ENCODE measurements at places on chromosomes 7 and 10.

- no peak for DNase-seq
Observed at GRCh38 chr10:123320091-123320490, 165.9 kb downstream of the BUB3 start.

DNA sequence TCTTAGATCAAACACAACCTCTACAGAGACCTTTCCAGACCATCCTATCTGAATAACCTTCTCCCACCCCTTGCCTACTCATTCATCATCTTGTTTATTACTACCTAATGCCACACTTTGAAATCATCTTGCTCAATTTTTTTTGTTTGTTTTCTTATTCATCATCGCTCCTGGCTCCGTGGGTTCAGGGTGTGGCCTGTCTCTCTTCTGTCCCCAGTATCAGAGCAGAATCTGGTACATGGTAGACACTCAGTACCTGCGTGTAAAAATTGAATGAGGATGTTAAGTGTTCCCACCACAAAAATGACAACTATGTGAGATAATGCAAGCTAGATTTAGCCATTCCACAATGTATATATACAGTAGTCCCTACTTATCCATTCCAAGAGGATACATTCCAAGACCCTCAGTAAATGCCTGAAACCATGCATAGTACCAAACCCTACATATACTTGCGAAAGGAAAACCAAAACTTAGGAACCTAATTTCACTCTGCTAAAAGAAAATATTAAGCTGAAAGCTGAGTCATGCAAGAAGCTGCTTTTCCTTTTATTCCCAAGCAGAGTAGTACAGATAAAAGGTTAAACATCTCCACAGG is 72.1 kb upstream of the SEC61G start:
- DNase-seq: no peak

DNA sequence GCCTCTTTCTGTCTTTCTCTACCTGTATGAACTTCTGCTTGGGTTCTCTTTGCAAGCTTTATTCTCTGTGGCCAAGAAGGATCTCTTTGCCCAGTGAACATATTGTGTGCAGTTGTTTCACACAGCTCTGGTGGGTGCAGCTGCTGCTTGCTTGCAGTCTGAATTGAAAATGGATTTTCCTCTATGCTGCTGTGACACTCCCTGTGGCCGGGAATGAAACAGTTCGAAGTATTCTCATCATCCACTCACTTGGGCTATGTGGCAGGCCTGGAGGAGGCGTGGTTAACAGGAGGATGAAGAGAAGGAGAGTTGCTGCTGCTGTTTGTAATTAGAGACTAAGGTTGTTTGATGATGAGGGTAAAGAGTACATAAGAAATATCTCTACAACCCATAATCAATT is 28.4 kb upstream of the ITGA8 start:
- DNase-seq: no peak

- DNase-seq: no peak
Observed at GRCh38 chr10:1190791-1191490, 134.8 kb downstream of the WDR37 start.

DNA sequence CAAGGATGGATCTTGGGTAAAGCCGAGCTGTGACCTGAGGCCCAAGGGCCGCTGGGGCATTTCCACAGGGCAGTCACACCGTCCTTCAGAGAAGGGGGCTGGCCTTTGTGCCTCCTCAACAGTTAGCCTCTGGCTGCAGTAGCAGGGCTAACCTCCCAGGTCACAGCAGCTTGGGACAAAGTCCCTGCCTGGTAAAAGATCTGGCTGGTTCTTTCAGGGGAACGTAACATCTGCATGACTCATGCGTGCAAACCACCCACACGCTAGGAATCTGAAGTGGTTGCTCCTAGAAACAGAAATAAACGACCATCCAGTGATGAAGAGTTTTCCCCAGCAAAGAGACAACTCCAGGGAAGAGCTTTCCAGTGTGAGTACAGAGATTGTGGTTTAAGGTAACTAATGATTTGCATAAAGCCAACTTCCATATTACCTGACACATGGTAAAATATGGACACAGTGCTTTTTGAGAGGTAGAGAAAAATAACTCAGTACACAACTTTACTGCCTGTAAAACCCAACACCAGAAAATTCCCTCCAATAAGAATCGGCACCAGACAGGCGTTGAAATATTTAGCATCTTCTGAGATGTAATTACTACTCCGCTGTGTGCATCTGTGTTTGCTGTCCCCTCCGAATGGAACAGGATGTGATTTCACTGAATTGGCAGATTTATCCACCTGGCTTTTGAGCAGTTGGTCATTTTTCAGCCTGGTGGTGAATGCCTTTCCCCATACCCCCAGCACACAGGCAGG is 84.9 kb upstream of the ADRB1 start:
- DNase-seq: no peak

DNA sequence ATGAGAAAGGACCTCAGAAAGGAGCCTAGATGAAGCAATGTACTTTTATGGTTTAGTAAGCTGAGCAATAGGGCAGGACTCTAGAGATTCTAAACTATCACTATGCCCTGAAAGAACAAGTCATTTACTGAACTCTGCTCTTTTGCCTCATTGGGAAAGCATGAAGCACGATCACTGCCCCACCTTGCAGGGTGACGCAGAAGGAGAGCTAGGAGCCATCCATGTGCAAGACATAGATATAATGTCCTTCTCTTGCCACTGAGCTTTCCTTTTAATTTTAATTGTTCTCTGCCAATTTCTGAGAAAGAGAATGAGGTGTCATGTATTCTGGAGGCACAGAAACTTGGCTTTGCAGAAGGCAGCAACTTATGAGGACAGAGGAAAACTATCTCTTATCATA is 108.3 kb downstream of the SORCS1 start:
- DNase-seq: no peak

- DNase-seq: no peak
Observed at GRCh38 chr7:99124236-99124635, 19.7 kb downstream of the SMURF1 start.

DNA sequence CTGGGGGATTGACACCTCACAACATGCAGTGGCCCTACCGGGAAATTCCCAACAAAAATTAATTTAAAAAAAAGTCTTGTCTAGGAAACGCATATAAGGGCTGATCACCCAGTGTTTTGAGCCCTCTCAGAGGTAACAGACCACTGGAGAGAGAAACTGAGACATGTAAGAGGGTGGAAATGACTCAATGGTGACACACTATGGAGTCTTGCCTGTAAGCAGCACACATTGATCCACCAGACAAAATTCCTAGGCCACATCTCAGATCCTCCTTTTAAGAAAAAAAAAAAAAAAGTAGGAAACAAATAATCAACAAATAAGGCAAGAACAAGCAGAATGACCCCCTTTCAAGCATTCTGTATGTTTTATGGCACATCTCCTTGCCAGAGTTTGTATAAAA is 296.2 kb downstream of the MAGI2 start:
- no peak for DNase-seq

- no peak for DNase-seq
Observed at GRCh38 chr7:105215182-105215581, 173.5 kb downstream of the SRPK2 start.

- DNase-seq: peak; percentile 21
Observed at GRCh38 chr7:97835296-97836138, 36.7 kb downstream of the ASNS start.

DNA sequence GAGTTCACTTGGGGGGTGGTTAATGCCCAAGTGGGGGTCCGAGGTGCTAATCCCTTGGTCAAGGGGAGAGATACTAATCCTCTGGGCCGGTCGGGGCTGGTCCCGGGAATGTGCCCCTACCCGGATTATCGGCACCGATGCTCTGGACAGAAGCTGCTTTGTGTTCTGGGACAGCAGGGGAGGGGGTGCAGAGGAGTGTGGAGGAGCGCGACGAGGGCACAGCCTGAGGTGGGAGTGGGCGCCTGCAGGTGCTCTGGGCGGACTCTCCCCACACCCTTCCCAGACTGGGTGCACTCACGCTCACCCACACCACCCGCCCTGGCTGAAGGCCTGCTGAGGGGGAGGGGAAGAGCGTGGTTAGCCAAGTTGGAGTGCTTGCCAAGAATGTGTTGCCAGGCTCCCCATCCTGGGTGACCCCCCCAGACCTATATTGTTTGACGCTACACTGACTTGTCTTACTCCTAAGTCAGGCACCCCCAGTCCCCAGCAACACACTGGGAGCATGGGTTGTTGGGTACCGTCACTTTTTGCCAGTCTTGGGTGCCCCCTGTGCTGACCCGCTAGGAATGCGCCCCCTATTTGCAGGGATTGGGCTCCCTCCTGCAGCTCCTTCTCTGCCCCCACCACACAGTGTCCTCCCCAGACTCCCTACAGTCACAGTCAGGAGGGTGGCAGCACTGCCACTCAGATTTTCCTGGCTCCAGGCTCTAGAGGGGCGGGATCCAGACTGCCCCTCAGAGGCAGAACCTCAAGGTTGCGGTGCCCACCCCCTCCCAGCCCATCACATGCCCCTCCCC is 1.2 kb downstream of the SLC4A2 start:
- DNase-seq: no peak

GRCh38 chr10:10804998-10805740 is 212.5 kb upstream of the CELF2 start:
- DNase-seq: no peak

- DNase-seq: no peak
Observed at GRCh38 chr10:100731407-100732240, 13.8 kb upstream of the PAX2 start.

DNA sequence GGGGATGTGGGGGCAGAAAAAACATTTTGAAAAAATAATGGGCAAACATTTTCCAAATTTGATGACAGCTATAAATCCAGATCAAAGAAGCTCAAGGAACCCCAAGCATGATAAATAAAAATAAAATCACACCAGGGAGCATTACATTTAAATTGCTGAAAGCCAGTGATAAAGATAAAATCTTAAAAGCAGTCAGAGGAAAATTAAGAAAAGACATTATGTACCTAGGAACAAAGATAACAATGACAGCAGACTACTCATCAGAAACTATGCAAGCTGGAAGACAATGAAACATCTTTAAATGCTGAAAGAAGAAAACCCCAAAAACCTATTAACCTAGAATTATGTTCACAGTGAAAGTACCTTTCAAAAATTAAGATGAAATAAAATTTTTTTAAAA is 23.3 kb downstream of the NEUROG3 start:
- no peak for DNase-seq

DNA sequence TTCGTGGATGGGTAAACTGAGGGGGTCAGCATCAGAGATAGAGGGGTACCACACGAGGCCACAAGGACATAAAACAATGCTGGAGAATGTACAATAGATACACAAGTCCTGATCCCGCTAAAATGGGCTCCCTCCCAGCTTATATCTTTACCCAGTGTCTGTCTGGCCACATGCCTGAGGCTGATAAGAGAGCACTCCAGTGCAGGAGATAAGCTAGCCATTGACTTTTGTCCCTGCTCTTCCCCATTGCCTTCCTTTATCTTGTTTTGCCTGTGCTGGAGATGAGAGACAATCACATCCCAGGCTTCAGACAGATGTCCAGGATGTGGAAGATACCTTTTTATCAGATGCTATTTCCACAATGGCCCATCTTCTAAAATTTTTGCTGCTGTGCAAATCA is 6.0 kb downstream of the GAD2 start:
- DNase-seq: no peak

GRCh38 chr7:116182023-116182422 is 28.3 kb upstream of the TES start:
- DNase-seq: no peak

GRCh38 chr10:114615600-114616007 is 42.5 kb downstream of the ABLIM1 start:
- DNase-seq: no peak

- peak; percentile 2 for DNase-seq
Observed at GRCh38 chr7:7181519-7182155, 707 bp upstream of the C1GALT1 start.

GRCh38 chr10:11823122-11823988 is at the start of gene PROSER2:
TSS of gene PROSER2 (plus strand) at chr10:11823356. CDS start at chr10:11852078, 28,722 bp downstream.
- DNase-seq: peak; percentile 22

DNA sequence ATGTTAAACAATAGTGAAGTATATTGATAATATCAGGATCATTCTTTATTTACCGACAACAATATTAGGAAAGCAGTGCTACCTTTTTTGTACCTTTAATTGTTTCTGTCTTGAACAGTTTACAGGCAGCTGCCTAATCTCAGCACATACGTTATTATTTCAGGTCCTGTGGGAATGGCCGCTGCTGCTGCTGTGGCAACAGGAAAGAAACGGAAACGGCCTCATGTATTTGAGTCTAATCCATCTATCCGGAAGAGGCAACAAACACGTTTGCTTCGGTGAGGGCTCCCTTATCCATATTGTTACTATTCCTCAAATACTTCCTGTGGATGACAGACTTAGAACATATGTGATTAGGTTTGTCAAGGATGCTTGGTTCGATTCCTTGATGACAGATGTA is 59.7 kb downstream of the NRF1 start:
- no peak for DNase-seq

GRCh38 chr10:125137601-125138438 is 22.5 kb downstream of the CTBP2 start:
- no peak for DNase-seq

GRCh38 chr7:155506854-155507337 is 39.5 kb downstream of the CNPY1 start:
- DNase-seq: no peak

DNA sequence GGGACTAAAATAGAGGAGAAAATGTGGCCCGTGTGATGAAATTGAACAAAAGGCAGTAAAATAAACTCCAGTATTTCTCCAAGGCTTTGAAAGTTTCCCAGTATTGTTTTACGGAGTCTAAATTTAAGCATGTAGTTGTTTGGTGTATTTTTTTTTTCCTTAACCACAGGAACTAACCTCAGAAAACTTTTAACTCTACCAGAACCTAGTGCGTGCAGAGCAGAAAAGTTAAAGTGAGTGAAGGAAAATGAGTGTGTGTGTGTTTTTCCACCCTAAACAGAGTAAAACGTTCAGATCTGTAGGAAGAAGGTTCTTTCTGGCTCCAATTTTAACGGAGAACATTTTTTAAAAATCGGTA is 812 bp downstream of the PROSER2 start:
- no peak for DNase-seq

DNA sequence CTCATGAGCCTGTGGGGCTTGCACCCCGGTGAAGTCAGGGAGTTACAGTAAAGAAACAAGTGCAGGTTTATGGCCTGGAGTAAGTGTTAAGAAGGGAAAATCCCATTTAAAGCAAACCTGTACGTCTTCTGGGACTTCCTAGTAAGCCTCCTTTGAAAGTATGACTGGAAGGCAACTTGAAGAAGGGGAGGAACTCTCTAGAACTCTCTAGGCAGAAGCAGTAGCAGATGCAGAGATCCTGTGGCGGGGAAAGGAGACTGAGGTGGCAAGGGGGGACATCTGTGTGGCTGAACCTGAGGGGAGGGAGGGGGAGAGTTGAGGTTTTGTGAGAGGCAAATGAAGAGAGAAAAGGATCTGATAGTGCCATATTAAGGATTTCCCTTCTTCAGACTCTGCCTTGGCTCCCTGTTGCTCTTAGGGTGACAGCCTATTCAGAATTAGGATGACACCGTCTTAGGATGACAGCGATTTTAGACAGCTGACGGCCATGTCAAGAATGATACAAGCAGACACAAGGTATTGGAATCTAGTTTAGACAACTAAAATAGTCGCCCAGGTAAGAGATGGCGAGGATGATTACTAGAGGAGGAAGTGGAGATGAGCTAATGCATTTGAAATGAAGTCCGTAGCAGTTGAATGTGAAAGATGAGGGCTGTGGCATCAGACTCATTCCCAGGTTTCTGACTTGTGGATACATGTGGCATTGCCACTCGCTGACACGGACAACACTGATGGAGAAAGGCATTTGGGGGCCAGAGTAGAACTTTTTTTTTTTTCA is 29.0 kb downstream of the CUL1 start:
- no peak for DNase-seq
